GM12864 (cell line): ENCODE measurements at places on chromosomes 16 and 17.

- peak; percentile 96 for DNase-seq
These were observed 16.7 kb downstream of the CDK5R1 start for GRCh38 chr17:32503251-32504165.

DNA sequence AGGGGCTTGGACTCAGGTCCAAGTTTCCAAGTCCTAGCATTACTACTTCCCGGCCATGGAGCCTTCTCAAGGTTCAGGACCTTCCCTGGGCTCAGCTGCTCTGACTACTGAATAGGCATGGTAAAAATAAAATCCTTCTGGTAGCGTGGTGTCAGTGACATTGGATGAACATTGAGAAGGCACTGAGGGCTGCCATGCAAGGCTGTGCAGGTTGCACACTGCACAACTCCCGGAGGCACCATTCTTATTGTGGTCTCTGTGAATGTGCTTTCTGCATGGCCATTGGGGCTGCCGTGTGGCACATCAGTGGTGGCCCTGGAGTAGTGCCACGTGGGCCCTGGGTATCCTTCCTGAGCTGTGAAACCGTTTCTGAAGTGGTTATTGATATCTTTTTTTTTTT, 250.2 kb upstream of the CIBAR2 start:
- no peak for DNase-seq

DNA sequence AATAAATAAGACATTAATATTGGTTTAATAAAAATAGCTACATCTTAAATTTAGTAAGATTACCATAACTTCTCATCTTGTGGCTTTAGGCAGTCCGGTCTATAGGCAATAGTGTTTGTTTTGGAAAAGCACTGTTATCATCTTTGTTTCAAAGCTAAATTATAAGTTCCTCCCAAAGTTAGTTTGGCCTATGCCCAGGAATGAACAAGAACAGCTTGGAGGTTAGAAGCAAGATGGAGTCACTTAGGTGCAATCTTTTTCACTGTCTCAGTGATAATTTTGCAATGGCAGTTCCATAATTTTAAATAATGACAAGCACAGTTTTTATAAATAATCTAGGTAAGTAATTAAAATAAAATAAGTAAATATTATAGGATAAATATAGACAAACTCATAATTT, 6.0 kb upstream of the LDHD start:
- no peak for DNase-seq

DNA sequence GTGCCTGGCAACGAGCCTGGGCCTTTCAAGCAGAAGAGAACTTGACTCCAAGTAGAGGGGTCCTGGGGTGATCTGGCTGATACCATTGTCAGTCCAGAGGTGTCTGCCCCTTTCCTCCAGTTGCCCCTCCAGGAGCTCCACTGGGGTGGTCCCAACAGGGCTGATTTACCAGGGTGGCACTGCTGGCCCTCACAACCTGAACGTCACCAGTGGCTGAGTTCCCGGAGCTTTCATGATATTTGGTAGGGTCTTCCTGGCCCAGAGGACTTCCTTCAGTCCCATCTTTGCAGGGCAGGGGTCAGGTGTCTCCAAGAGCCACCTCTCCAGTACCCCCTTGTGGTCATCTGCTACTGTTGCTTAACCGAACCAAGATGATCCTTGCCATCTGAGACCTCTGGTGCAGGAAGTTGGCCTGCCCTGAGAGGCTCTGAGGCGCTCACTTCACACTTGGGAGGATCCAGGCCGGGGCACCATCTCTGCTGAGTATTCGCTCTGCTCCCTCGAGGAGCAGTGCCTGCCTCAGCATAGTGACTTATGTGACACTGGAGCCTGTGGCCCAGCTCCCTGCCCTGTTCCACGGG, 3.5 kb downstream of the LIMD2 start:
- peak; percentile 57 for DNase-seq

- DNase-seq = no peak
These were observed 22.9 kb upstream of the ZCCHC14 start for GRCh38 chr16:87515475-87516330.

- no peak for DNase-seq
These were observed 30.8 kb downstream of the MAP3K3 start for GRCh38 chr17:63653050-63653449.
